ENCODE measurements at places on chromosomes 5 and 9.

GRCh38 chr5:32508806-32509805 lies 64.6 kb upstream of the ZFR start:
- DNase-seq, result no peak

GRCh38 chr9:129669141-129669718 lies 3.8 kb downstream of the PRRX2 start:
- no peak for DNase-seq

GRCh38 chr9:135219676-135220600 lies 132.5 kb downstream of the OLFM1 start:
- no peak for DNase-seq

- no peak for DNase-seq
Measured at GRCh38 chr5:122144236-122144635, 14.9 kb downstream of the ZNF474 start.

GRCh38 chr9:135693265-135693664 lies 6.0 kb downstream of the SOHLH1 start:
- no peak for DNase-seq

DNA sequence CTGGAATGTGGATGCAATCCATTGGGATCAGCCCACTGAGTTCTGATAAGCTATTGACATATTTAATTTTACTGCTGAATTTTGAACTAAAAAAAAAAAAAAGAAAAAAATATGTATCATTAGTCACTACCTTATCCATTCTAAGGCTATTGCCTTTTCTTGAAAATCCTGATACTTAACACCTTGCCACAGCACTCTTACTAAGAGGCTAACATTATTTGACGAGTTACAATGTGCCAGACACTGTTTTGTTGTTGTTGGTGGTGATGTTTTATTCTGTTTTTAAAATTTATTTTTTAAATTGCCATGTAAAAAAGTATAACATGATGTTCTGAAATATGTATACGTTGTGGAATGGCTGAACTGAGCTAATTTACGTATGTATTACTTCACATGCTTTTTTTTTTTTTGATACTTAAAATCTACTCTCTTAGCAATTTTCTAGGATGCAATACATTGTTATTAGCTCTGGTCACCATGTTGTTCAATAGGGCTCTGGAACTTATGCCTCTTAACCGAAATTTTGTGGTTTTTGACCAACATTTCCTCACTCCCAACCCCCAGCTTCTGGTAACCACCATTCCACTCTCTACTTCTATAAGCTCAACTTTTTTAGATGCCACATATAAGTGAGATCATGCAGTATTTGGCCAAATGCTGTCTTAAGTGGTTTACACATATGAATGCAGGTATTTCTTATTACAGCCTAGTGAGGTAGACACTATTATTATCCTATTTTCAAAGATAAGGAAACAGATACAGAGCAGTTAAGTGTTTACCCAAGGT lies 134.8 kb upstream of the PCA3 start:
- DNase-seq, result no peak

- DNase-seq, result no peak
Measured at GRCh38 chr5:92990771-92991170, 590.2 kb downstream of the NR2F1-AS1 start.

DNA sequence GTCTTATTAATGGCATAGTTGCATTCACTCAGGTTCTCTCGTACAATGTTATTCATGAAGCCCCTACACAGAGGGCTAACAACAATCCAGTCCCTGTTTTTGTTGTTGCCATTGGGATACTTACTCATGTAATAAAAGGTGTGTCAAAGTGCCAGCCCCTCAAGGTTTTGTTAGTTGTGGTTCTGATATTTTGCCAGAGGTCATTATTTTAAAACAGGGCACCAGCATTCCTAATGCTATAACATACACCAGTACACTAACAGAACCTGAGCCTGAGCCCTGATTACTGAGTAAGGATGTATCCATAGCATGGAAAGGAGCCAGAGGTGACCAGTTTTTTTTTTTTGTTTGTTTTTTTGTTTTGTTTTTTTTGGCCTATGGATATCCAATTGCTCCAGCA lies 50.2 kb downstream of the SMC2 start:
- DNase-seq, result no peak

GRCh38 chr9:97487107-97487506 lies 14.4 kb upstream of the TMOD1 start:
- DNase-seq, result no peak

DNA sequence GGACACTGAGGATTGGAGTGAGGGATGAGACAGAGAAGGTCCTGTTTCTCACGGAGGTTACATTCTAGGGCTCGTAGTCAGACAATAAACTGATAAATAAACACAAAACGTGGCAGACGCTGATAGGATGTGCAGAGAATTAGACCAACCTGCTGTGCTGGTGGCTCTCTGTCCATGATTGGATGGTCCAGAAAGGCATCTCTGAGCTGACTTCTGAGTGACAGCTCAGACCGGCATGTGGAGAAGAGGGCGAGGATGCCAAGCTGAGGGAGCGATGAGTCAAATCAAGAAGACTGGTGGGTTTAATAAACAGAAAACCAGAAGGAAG lies 132.3 kb upstream of the TAF11L2 start:
- no peak for DNase-seq

- DNase-seq, result no peak
Measured at GRCh38 chr5:14723701-14724132, 59.2 kb downstream of the OTULIN start.

DNA sequence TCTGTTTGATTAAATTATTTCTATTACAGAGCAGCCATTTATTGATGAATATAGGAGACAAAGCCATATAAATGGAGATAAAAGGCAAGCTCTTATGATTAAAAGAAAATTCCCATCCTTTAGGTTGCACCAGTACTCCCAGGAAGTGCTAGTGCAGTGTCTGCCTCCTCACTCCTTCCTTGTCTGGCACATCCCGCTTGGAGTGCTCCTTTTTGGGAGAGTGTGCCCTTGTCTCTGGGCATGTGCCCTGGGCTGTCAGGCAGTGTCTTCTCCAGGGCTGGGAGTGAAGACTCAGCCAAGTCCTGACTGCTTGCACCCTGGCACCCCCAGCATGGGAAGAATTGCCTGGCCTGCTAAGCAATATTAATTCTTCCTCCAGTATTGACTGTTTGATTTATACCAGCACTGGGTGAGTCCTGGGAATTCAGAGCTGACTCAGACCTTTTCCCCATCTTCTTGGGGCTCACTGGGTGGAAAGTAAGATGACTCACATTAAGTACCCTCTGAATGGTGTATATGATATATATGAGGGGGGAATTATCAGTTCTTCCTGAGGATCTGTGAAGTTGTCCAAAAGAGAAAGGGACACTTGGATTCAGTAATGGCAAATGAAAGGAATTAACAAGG lies 62.1 kb downstream of the ZSWIM6 start:
- DNase-seq, result no peak

DNA sequence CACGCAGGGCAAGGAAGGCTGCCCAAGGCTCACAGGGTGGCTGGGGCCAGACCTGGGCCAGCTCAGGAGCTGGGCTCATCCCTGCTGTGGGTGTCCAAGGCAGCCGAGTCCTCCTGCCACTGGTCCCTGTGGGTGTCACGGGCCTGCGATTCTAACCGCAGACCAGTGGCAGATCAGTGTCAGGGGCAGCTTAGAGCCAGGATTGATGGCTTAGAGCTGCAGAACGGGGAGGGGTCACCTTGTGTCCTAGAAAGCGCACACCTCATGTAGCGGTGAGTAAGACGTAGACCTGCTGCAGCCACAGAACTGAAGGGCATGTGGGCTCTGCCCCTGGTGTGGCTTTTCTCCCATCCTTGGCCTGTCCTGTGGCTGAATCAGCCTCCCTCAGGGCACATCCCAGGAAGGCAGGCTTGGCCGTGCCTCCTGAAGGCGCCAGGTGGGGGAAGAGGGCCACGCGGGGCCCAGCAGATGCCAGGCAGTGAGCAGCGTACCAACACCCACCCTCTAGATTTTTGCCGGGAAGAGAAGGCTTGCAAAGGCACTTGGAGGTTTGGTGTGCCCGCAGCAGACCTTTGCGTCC lies 78.3 kb upstream of the FCN2 start:
- no peak for DNase-seq

All from stimulated activated naive CD4-positive, alpha-beta T cell treated with Interleukin-2 at 50 U/mL for 16 hours (primary cell).